ENCODE measurements at places on chromosomes 4 and X. TPM values are rescaled to one million over a fixed set of nuclear protein-coding genes. Genes with fewer than 3 reads are reported as not detected.

DNA sequence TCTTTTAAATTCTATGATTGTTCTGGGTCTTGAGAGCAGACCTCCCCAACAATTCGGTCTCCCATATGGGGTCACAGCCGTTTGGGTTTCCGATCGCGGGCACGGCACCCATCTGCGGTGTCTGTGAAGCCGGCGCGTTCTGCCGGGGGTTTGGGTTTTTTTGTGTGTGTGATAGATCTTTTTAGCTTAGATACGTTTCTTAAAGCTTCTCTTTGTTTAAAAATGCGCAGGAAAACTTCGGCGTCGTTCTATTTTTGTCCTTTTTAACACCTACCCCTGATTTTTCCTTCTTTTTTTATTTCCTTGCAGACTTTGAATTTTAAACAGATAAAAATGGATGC is 34.2 kb downstream of the TBC1D14 start:
- H3K36me3 ChIP-seq = no peaks in the 10 kb centered on the region
- no peak for DNase-seq
- peaks cover 34% of the 10 kb centered on the region for H3K4me1 ChIP-seq
- peak overlapping the region; percentile 89 for H3K27ac ChIP-seq
- no peak overlapping the region for H3K4me3 ChIP-seq
- H3K27me3 ChIP-seq = no peaks in the 10 kb centered on the region

GRCh38 chr4:40804598-40804997 is 54.8 kb downstream of the NSUN7 start:
- no peaks in the 10 kb centered on the region for H3K27me3 ChIP-seq
- no peaks in the 10 kb centered on the region for H3K36me3 ChIP-seq
- no peak overlapping the region for H3K27ac ChIP-seq
- no peak for DNase-seq
- H3K4me1 ChIP-seq = no peaks in the 10 kb centered on the region

DNA sequence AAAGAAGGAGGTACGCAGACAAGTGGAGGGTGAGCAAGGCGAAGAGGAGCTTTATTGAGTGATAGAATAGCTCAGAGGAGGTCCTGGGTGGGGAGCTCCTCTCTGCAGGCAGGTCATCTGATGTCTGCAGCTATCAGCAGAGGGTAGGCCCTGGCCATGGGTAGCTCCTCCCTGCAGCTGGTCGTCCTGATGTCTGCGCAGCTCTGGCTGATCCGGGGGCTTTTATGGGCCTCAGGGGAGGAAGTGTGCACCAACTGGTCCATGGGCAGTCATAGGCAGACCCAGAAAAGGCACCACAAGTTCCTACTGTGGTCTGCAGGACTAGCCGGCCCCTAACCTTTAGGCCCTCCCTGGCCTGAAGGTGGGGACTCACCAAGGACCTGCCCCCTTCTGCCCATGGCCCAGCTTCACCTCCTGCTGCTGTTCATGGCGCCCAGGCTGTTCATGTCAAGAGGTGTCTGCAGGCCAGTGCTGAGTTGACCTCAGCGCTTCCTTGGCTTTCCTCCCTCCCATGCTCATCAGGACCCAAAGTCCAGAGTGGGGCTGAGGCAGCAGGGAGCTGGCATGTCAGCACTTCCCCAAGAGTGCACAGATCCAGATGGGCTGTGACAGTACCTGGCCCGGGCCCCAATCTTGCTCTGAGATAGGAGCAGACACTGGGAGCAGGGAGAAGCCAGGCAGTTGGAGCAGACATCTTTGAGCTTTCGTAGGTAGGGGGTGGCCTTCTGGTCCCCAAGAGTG is 46.1 kb downstream of the ARAP2 start:
- H3K27ac ChIP-seq = no peak overlapping the region
- H3K27me3 ChIP-seq = no peaks in the 10 kb centered on the region
- H3K36me3 ChIP-seq = no peaks in the 10 kb centered on the region
- no peaks in the 10 kb centered on the region for H3K4me1 ChIP-seq
- DNase-seq = no peak

GRCh38 chr4:158819942-158820786 is 51.3 kb downstream of the FNIP2 start:
- H3K27ac ChIP-seq = no peak overlapping the region
- H3K27me3 ChIP-seq = no peaks in the 10 kb centered on the region
- H3K4me1 ChIP-seq = peaks cover 44% of the 10 kb centered on the region
- H3K4me3 ChIP-seq = no peak overlapping the region
- no peaks in the 10 kb centered on the region for H3K36me3 ChIP-seq

GRCh38 chrX:828411-828959 is 197.9 kb downstream of the SHOX start:
- no peaks in the 10 kb centered on the region for H3K36me3 ChIP-seq
- H3K4me3 ChIP-seq = no peak overlapping the region
- H3K27me3 ChIP-seq = no peaks in the 10 kb centered on the region
- no peak for DNase-seq

DNA sequence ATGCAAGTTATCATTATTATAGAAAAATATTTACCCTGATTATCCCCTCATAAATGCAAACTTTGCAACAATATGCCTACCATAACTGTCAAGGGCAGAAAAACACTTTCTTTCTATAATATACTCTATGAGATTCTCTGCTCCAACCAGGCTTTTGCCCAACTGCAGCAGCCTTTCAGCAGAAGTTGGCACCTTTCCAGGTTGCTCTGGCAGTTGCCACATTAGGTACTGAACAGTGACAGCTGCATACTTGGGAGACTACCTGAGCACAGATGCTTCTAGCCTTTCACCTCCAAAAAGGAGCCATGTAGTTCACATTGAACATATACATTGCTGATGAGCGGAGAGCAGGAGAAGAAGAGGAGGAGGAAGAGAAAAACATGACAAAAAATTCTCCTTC is 69.5 kb upstream of the BRWD3 start:
- no peaks in the 10 kb centered on the region for H3K27me3 ChIP-seq
- H3K36me3 ChIP-seq = no peaks in the 10 kb centered on the region
- H3K4me1 ChIP-seq = no peaks in the 10 kb centered on the region
- peak; percentile 32 for DNase-seq
- no peak overlapping the region for H3K27ac ChIP-seq
- H3K4me3 ChIP-seq = no peak overlapping the region

DNA sequence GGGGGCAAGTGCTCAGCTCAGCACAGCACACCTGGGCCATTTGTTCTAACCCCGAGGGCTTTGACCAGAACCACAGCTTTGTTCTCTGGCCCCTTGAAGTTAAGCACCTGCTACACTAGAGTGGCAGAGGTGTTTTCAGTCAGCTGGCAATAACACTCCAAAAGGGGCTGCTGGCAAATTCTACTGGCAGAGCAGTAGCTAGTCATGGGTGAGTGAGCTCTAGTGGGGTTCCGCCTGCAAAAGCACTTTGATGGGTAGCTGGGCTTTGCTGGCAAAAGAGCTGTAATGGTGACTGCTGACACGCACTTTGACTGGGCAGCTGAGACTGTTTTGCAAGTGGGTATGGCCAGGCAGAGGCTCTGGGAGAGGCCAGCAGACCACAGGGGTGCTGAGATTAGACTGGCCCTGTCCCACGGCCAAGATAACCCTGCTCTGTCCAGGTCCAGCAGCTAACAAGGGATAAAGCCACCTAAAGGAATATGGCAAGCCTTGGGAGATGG is 65.2 kb upstream of the TENT5D start:
- no peak overlapping the region for H3K4me3 ChIP-seq
- no peak overlapping the region for H3K27ac ChIP-seq
- H3K36me3 ChIP-seq = no peaks in the 10 kb centered on the region
- H3K4me1 ChIP-seq = no peaks in the 10 kb centered on the region
- peaks cover 3% of the 10 kb centered on the region for H3K27me3 ChIP-seq

GRCh38 chr4:119471259-119471658 is 149.3 kb upstream of the FABP2 start:
- DNase-seq = no peak
- no peak overlapping the region for H3K4me3 ChIP-seq
- H3K36me3 ChIP-seq = no peaks in the 10 kb centered on the region
- no peak overlapping the region for H3K27ac ChIP-seq
- no peaks in the 10 kb centered on the region for H3K4me1 ChIP-seq

DNA sequence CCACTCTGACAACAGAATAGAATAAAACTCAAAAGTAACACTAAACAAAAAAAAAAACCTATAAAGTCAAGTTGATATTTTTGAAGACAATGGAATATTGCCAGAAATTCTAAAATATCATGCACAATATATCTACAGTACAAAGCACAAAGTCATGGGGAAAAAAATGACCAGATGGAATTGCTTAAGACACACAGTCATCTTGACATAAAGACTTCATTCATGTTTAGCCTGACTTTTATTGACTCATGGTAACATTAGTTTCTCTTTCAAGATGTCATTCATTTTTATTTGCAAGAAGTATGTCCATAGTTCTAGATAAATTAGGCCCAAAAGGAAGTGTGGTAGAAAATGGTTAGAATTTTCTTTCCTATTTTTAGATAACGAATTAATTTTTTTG is 259.1 kb downstream of the CAMK2D start:
- H3K27ac ChIP-seq = no peak overlapping the region
- no peaks in the 10 kb centered on the region for H3K27me3 ChIP-seq
- peaks cover 35% of the 10 kb centered on the region for H3K4me1 ChIP-seq
- no peak overlapping the region for H3K4me3 ChIP-seq
- DNase-seq = no peak

GRCh38 chr4:11428231-11428898 is at the start of gene HS3ST1:
TSS of gene HS3ST1 (minus strand) at chr4:11428894. CDS start at chr4:11400005, 28,889 bp downstream.
- H3K27me3 ChIP-seq = no peaks in the 10 kb centered on the region
- no peaks in the 10 kb centered on the region for H3K36me3 ChIP-seq
- no peak for DNase-seq
- H3K27ac ChIP-seq = peak within 1 kb of the TSS; percentile 68
- peaks cover 3% of the 10 kb centered on the region for H3K4me1 ChIP-seq

- H3K27ac ChIP-seq = no peak overlapping the region
- no peaks in the 10 kb centered on the region for H3K27me3 ChIP-seq
- H3K4me1 ChIP-seq = no peaks in the 10 kb centered on the region
- no peaks in the 10 kb centered on the region for H3K36me3 ChIP-seq
- no peak for DNase-seq
- no peak overlapping the region for H3K4me3 ChIP-seq
Observed at GRCh38 chr4:173794662-173795061, 264.6 kb upstream of the HAND2 start.

Gene GRIA3
- 51.9 TPM for total RNA-seq

Gene CT45A5
- total RNA-seq = not detected

Gene NXF2B
- total RNA-seq = 0.06 TPM

Gene CT55
- total RNA-seq = not detected
